ENCODE measurements at places on chromosomes 4 and X. TPM values are rescaled to one million over a fixed set of nuclear protein-coding genes. Genes with fewer than 3 reads are reported as not detected.

VCX3A gene
- not detected for polyA plus RNA-seq

PAGE5 gene
- polyA plus RNA-seq, result 1.7 TPM

RAB33A gene
- polyA plus RNA-seq, result 5.6 TPM

MAML3 gene
- polyA plus RNA-seq, result 0.15 TPM

RIPPLY1 gene
- polyA plus RNA-seq, result not detected

MAGEA1 gene
- polyA plus RNA-seq, result not detected

ALB gene
- not detected for polyA plus RNA-seq

BGN gene
- not detected for polyA plus RNA-seq

USP26 gene
- polyA plus RNA-seq, result not detected

FAT1 gene
- polyA plus RNA-seq, result not detected

GABRQ gene
- not detected for polyA plus RNA-seq

FGFBP2 gene
- 0.22 TPM for polyA plus RNA-seq

LIMCH1 gene
- not detected for polyA plus RNA-seq

GABRB1 gene
- polyA plus RNA-seq, result not detected

TCP11X2 gene
- not detected for polyA plus RNA-seq

MAGEB10 gene
- not detected for polyA plus RNA-seq

PGAM4 gene
- not detected for polyA plus RNA-seq

EREG gene
- not detected for polyA plus RNA-seq

MAPK10 gene
- 0.48 TPM for polyA plus RNA-seq

MANBA gene
- 13.5 TPM for polyA plus RNA-seq

NEUROG2 gene
- not detected for polyA plus RNA-seq

TMPRSS11B gene
- not detected for polyA plus RNA-seq

COX18 gene
- 5.3 TPM for polyA plus RNA-seq

PABPC5 gene
- polyA plus RNA-seq, result not detected

PAGE4 gene
- polyA plus RNA-seq, result not detected

SLC10A6 gene
- polyA plus RNA-seq, result not detected

AFM gene
- not detected for polyA plus RNA-seq

WWC2 gene
- 2.3 TPM for polyA plus RNA-seq

SLC9B1 gene
- polyA plus RNA-seq, result 2.0 TPM

GLUD2 gene
- 0.43 TPM for polyA plus RNA-seq

OTUD6A gene
- polyA plus RNA-seq, result not detected

PF4V1 gene
- not detected for polyA plus RNA-seq

Measured in CD4-positive, alpha-beta memory T cell (primary cell).